Astrocyte (in vitro differentiated cells and primary cell): ENCODE measurements at places on chromosomes 6 and 20. TPM values are rescaled to one million over a fixed set of nuclear protein-coding genes. Genes with fewer than 3 reads are reported as not detected.

DNA sequence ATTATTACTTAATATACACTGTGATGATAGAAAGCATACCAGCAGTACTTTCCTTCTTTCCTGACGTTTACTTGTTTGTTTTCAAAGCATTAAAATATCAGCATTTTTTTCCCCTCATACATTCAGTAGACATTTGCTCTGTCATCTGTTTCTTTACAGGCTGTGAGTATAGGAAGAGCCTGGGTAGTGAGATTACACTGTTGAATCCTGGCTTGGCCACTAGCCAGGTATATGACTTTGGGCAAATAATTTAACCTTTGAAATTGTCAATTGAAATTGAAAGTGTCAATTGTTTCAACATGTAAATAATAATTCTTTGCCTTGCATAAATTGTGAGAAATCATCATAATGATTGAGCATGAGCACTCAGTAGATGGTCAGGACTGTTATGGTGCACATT is 336.2 kb downstream of the CDKAL1 start:
- no peak for DNase-seq

The DBNDD2 gene
- 10.7 and 11.3 TPM in 2 replicates for total RNA-seq

DNA sequence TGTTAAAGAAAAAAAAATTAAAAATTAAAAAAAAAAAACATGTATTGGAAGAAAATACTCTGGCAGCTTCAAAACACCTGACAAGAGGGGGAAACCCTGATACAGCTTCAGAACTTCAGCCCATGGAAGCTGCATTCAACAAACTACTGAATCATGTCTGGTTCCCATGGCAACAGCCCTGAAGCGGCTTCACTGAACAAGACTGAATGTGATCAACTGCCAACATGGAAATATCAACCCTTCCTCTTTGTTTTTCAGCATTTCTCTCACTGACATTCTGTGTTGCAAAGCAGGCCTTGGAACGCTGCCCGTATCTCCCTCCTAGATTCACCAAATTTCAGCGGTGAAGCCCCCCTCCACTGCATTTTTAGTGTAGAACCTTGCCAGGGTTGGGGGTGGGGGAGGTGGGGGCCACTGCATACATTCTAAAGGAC is 91.3 kb upstream of the SHLD1 start:
- DNase-seq, result peak; percentile 86

GRCh38 chr6:3899061-3899460 is 49.9 kb downstream of the FAM50B start:
- DNase-seq, result no peak

DNA sequence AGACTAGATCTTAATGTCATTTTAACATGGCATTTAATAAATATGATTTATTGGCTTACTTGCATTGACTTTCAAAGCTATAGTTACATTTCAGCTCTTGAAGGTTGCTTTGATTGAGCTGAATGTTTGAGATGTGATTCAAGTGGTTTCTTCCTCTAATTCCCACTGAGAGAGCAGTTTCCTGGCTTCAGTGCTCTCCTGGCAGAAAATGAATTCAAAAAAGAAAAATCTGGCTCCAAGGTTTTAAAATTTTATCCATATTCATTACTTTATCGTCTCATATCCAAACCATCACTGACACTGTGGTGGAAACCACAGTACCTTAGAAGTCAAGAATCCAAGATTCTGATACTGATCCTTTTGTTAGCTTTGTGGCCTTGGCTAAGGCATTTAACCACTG is 263.1 kb upstream of the HSF2 start:
- no peak for DNase-seq

The SLC52A3 gene
- total RNA-seq, result 0.09 TPM in 1 of 2 replicates, not detected in the other

DNA sequence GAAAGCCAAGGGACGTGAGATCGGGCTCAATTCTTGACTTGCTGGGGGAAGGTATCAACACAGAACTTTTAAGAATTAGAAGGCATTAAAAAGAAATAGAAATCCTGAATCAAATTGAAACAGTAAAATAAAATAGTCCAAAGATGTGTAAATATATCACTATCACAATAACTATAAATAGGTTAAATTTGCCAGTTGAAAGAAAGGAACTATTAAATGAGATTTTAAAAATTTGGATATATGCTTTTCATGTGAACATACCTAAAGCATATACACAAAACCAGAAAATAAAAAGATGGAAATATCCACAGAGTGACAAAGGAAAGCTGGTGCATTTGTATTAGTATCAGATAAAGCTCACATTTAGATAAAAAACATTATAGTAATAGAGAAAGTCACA is 152.4 kb upstream of the ESR1 start:
- DNase-seq, result no peak

DNA sequence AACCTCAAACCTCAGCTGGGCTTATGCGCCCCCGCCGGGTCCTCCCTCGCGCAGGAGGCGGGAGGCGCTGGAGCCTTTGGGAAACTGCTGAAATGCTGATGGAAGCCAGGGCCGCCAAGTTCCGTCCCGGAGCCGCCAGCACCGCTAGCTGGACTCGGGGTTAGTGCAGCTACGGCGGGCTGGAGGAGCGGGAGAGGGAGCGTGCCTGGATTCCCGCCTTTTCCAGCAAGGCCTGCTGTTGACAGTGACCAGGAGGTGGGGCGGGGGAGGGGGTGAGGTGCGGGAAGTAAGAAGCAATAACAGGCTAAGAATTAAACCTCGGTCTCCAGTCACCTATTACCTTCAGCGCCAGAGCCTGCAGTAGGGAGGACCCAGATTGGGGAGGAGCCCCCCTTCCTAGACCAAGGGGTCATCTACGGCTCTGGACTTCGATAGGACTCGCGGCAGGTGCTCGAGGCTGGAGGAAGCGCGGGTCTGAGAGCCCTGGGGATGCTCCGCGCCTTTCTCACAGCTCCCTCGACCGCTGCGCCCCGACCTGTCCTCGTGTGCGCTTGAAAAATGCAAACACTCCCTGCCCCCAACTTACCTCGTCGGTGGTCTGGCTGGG is 20.5 kb downstream of the COL9A1 start:
- DNase-seq, result no peak

The LGSN gene
- 0.25 and 0.36 TPM in 2 replicates for total RNA-seq

DNA sequence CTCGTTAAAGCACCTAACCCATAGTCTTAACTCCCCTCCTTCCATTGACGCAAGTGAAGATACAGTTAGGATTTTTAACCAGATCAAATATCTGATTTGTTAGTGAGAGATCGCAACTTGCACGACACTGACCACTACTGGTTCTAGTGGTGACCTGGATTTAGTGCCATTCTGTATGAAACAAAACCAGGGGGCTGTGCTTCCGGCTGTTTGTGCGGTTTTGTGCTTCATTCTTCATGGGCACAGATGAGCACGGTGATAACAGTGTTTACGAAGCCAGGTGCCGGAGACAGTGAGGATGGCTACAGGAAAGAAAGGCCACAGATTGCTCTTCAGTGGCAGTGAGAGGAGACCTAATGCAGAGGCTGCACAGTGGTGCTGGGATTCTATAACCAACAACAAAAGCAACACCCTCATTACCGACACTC is 75.5 kb downstream of the NOL4L start:
- DNase-seq, result no peak

The OLIG3 gene
- total RNA-seq, result 0.14 TPM in 1 of 2 replicates, not detected in the other

The FRMD1 gene
- total RNA-seq, result not detected in 2 replicates

GRCh38 chr6:72245565-72245964 is 359.2 kb downstream of the RIMS1 start:
- peak; percentile 15 for DNase-seq

The FLOT1 gene
- 77.6 and 85.2 TPM in 2 replicates for total RNA-seq

DNA sequence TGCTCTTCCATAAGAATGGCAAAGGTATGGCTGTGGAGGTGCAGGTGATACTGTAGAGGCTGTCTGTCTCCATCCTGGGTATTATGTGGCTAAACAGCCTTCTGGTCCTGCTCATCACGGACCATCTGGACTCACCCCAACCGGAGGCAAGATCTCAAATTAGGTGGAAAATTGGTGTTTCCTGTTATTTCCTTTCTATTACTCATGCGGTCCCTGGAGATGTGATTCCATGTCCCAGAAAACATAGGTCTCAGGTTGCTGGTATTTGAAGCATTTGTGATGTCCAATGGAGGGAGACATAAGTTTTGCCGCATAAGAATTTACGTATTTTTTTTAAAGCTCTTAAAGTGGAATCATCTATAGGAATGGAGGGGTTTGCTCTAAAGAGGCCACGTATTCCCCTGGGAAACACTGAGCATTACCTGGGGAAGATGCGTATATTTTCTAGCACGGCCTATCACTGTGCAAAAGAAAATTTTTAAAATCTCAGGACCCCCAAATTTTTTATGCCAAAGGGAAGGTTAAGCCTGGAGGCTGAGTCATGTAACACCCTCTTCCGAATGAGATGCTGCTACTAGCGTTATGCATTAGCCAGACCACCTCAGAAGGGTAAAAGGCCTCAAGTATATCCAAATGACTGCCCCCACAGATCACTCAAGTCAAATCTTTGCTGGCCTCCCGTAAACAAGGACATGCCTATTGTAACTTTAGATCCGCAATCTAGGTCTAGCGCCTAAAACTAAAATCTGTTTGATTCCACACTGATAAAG is 22.4 kb upstream of the PBOV1 start:
- DNase-seq, result peak; percentile 88

The ADGRB3 gene
- 0.77 and 0.87 TPM in 2 replicates for total RNA-seq

The BPI gene
- total RNA-seq, result not detected in 2 replicates

GRCh38 chr6:149897855-149898744 is at the start of gene RAET1E:
Gene RAET1E (minus strand): TSS chr6:149898113. CDS start chr6:149890901, 7,212 bp downstream.
- no peak for DNase-seq

- DNase-seq, result no peak
Measured at GRCh38 chr20:59598625-59599310, 5.6 kb upstream of the PHACTR3 start.

DNA sequence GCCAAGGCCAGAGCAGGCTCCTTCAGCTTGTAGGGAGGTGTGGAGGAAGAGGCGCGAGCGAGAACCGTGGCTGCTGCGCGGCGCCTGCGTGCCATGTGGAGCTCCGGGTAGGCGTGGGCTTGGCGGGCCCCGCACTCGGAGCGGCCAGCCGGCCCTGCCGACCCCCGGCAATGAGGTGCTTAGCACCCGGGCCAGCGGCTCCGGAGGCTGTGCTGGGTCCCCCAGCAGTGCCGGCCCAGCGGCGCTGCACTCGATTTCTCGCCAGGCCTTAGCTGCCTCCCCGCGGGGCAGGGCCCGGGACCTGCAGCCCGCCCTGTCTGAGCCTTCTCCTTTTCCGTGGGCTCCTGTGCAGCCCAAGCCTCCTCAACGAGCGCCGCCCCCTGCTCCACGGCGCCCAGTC is 32.9 kb upstream of the SIRT5 start:
- DNase-seq, result no peak

DNA sequence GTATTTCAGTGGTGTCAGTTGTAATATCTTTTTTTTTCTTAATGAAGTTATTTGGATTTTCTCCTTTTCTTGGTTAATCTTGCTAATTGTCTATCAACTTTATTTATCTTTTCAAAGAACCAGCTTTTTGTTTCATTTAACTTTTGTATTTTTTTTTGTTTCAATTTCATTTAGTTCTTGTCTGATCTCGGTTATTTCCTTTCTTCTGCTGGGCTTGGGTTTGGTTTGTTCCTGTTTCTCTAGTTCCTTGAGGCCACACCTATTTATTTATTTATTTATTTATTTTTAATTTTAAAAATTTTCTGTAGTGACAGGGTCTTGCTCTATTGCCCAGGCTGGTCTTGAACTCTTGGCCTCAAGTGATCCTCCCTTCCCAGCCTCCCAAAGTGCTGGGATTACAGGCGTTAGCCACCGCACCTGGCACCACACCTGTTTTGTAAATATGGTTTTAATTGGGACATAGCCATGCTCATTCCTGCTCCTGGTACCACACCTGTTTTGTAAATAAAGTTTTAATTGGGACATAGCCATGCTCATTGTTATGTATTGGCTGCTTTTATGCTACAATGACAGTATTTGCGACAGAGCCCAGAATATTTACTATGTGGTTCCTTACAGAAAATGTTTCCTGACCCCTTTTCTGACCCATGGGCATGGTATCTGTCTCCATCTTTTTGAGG is 22.2 kb downstream of the KDM1B start:
- DNase-seq, result no peak

The NOTCH4 gene
- total RNA-seq, result 0.57 and 0.60 TPM in 2 replicates

GRCh38 chr6:168851460-168852375 is 401.9 kb downstream of the THBS2 start:
- no peak for DNase-seq

DNA sequence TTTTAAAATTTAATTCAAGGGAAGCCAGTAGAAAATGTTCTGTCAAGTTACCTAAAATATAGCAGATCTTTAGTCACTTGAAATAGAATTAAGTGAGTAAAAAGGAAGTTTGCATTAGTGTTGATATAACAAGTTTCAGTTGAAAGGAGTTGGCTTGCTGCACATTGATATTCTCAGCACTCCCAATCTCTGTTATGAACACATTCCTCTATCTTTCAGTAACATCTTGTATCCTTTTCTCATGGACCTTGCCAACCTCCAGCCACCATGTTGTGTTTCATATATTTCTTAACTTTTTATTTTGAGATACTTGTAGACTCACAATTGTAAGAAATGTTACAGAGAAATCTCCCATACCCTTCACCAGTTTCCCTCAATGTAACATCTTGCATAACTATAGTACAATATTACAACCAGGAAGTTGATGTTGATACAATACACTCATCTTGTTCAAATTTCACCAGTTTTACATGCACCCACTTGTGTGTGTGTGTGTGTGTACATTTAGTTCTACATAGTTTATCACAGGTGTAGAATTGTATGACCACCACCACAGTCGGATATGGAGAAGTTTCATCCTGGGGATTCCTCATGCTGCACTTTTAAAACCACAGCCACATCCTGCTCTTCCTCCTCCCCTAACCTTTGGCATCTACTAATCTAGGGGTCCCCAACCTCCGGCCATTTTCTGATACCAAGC is 20.2 kb upstream of the PAQR8 start:
- DNase-seq, result no peak

DNA sequence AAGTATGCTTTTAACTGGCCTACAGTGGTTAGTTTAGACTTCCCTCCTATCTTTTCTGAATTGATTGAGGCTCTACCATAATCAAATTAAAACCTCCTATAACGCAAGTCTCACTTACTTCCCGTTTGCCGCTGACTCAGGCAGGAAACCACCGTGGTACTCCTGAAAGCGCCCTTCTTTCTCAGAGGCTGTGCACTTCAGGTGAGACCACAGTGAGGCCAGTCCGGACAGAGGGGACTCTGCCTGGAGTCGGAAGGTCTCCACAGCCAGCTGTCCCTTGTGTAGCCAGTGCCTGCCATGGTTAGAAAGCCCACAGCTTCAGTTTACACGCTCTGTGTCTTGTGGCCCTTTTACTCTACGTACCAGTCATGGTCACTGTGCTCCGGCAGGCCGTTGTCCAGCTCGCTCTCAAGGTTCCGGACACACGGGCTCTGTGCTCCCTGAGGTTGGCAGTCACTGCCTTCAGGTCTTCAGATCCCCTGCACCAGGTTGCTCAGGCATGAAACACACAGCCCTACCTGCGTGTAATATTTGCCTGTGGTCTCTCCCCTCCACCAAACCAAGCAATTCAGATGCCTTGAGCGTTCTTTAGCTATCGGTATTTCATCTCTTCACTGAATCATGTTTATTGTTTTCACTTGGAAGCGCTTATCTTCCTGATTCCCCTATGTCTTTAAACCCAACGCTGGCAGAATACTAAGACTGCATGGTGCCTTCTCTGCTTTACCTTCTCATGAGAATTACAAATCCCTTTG is 178.8 kb downstream of the SMOC2 start:
- no peak for DNase-seq

The SMOC2 gene
- total RNA-seq, result 0.93 and 1.8 TPM in 2 replicates

GRCh38 chr20:34312024-34312460 is 8.9 kb upstream of the AHCY start:
- no peak for DNase-seq

GRCh38 chr20:25000268-25000801 is 7.8 kb upstream of the APMAP start:
- peak; percentile 68 for DNase-seq
